NCI-H524 treated with DMSO at 0.1 percent for 48 hours (cell line): ENCODE measurements at places on chromosomes 2 and 18.

- DNase-seq = no peak
Measured at GRCh38 chr2:236857781-236858180, 227.9 kb upstream of the COPS8 start.

DNA sequence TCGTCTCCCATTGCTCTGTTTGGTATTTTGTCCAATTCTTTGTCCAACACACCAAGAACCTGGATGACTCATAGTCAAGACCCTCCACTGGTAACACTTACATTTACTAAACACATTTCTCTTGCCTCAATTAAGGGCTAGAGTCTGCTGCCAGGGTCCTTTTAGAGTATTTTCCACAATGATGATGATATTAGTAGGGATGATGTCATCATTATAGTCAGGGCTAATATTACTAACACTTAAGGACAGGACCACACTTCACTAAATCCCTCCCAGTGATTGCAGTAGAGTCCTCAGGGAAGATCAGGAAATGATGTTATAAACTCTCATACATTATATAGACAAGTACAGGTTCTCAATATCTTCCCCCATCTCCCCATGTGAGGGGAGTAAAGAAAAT, 13.6 kb upstream of the SS18 start:
- DNase-seq = no peak

- DNase-seq = no peak
Measured at GRCh38 chr2:31580321-31581117, at the start of gene SRD5A2. Gene SRD5A2 (minus strand): TSS chr2:31580938. CDS start chr2:31580900, 38 bp downstream.

DNA sequence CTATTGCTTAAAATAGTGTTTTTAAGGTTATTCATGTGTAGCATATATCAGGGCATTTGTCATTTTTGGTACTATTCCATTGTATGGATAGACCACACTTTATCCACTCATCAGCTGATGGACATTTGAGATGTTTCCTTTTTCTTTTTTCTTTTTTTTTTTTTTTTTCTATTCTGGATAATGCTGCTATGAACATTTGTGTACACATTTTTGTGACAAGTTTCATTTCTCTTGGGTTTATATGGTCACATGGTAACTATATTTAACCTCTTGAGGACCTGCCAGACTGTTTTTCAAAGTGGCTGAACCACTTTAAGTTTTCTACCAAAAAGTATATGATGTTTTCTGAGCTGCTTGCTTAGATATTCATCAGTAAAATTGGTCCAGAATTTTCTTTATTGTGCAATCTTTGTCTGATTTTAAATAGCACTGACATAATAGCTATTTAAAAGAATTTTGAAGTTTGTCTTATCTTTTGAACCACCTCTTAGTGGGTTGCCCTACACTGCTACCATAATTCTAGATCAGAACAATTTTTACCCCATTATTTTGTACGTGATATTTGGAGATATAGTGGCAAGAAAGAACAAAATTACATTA, 219.4 kb upstream of the SIX3 start:
- no peak for DNase-seq

GRCh38 chr2:80054346-80054675, 250.2 kb downstream of the LRRTM1 start:
- DNase-seq = no peak

DNA sequence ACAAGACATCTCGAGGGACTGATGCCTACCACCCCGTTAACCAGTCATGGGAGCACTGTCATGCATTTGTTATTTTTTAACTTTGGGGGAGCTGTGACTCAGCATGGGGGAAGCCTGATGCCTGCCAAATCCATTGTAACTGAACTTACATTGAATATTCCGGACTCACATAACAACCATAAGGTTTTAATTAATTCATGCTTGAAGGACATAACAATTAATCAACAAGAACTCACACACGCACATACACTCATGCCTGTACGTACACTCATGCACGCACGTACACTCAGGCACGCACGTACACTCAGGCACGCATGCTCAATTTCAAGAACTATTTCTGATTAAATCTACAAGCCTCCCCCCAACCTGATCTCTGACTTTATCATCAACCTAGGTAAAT, 1639.1 kb downstream of the SUCLG1 start:
- DNase-seq = no peak

DNA sequence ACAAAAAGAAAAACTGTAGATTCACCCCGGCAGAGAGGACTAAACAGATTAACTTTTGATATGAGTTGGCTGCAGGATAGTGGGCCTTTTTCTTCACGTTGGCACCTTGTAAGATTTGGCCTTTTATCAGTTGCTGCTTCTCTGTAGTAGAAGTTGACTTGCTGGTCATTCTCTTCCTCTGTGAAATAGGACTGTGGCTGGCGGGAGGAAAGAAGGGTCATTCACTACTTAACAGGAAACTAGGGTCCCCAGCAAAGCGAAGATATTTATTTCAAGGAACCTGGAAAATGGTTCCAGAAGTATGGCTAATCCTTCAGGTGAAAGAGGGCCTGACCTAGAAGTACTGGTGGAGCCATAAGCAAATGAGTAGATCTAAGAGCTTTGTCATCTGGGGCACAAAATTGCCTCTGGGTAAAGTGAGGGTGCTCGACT, 383 bp upstream of the ATP5MC3 start:
- no peak for DNase-seq

DNA sequence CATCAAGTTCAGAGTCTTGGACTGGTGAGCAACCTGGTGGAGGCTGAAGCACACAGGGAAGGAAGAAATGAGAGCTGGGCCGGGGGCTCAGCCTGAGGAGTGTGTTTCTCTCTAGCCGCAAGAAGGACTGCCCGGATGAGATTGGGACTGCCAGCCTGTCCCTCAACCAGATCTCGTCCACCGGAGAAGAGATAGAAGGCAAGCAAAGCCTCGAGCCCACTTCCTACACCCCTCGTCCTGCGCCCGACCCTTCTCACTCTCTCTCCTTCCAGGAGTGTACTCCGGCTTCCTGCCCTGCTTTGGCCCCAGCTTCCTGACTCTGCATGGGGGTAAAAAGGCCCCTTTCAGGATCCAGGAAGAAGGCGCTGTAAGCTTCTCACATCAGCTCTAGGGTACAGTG, 26.2 kb downstream of the FER1L5 start:
- DNase-seq = no peak

DNA sequence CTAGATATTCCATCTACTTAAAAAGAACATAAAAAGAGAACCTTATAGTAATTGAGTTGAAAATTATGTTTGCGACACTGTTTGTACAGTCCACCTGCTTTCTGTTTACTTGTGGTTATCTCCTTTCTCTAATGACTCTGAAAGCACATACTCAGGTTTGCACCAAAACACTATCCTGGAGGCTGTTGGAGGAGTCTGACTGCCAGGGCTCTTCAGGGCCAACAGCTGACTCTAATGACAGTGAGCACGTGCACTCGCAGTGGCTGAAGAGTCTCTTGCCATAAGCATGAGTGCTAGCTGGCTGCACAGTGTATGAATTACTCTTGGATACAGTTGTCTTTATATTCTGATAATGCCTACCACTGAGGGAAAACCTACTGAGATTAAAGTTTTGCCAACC, 16.7 kb upstream of the GLS start:
- DNase-seq = no peak

- no peak for DNase-seq
Measured at GRCh38 chr2:68643874-68644485, 601 bp downstream of the PROKR1 start.

GRCh38 chr2:30764021-30764800, 43.0 kb downstream of the CAPN13 start:
- DNase-seq = no peak

DNA sequence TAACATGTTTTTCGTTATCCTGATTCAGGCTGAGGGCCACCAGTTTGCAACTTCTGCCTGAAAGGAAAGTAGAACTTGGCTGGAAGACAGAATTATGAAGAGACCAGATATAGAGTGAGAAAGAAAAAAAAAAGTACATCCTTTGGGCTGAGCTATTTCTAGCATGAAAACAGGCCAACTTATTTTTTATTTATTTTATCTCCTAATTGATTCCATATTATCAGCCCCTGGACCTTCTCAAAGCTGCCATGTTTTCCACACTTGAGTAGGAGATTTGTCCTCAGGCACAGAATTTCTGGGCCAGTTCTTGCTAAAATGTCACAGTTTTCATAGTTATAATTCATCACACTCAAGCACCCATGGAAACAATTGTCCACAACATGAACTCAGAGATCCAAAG, 586.8 kb upstream of the CNTNAP5 start:
- DNase-seq = no peak

GRCh38 chr2:191832668-191833067, 14.2 kb downstream of the CAVIN2 start:
- DNase-seq = no peak

GRCh38 chr2:196927376-196928225, 1.1 kb upstream of the PGAP1 start:
- no peak for DNase-seq
